ENCODE measurements at places on chromosomes 7 and 10. TPM values are rescaled to one million over a fixed set of nuclear protein-coding genes. Genes with fewer than 3 reads are reported as not detected.

Gene FOXI2
- polyA plus RNA-seq: 1.2 TPM

Gene TCAF2
- polyA plus RNA-seq: 3.3 TPM

Gene CALML3
- polyA plus RNA-seq: not detected

Gene PLEKHS1
- 0.38 TPM for polyA plus RNA-seq

Gene NDUFA5
- polyA plus RNA-seq: 228 TPM

Gene UNCX
- polyA plus RNA-seq: 8.5 TPM

Gene NEURL1
- polyA plus RNA-seq: 1.6 TPM

Gene IFIT1
- polyA plus RNA-seq: 14.4 TPM

Gene PDAP1
- 137 TPM for polyA plus RNA-seq

Gene VWC2
- 1.1 TPM for polyA plus RNA-seq

Gene TASOR2
- polyA plus RNA-seq: 48.7 TPM

Gene CLCN1
- polyA plus RNA-seq: 0.35 TPM

DNA sequence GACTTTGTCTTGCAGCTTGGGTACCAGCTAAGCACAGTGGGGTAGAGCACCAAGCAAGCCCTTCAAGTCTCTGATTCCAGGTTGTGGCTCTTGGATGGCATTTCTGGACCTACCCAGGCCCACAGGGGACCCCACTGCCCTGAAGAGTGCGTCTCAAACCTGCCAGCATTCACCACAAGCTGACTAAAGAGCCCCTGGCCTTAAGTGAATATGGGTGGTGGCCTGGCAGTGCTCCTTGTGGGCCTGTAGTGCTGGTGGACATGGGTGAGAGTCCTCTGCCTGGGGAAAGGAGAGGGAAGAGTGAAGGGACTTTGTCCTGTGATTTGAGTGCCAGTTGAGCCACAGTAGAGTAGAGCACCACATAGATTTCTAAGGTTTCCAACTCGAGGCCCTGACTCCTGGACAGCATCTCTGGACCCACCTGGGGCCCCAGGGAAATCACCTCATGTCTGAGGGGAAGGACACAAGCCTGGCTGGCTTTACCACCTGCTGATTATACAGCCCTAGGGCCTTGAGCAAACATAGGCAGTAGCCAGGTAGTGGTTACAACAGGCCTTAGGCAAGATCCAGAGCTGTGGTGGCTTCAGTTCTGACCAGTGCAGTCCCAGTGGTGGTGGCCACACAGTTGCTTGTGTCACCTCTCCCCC is 23.7 kb downstream of the GSDME start:
- no peak for DNase-seq

DNA sequence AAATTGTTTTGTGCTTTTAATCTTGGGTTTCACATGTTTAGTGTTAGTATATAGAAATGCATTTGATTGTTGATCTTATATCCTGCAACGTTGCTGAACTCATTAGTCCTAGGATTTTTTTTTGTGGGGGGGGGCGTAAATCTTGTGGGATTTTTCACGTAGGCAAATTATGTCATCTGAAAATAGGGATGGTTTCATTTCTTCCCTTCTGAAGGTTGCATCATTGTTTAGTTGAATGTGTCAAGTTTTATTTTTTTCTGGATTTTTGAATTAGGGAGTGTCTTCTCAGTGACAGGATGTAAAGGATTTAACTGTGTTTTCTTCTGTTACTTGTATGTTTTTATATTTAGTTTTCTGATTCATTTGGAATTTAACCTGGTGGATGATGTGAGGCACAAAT is 26.7 kb downstream of the MKLN1 start:
- no peak for DNase-seq

DNA sequence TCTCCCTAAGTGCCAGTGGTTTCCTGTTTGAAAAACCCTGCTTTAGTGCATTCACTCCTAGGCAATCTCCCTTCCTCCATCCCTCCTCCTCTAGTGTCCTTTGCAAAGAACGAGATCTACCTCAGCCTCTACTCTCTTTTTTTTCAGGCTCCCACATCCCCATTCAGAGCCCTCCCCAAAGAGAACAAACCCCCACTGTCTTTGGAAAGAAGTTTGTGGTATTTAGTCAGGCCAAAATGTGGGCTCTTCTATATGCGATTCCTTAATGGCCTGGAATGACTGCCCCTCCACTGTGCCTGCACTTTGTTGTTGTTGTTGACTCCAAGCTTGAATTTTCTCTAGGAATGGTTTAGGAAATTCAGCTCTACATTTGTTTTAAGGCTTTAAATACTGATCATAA is 36.3 kb downstream of the PALS2 start:
- DNase-seq: no peak

DNA sequence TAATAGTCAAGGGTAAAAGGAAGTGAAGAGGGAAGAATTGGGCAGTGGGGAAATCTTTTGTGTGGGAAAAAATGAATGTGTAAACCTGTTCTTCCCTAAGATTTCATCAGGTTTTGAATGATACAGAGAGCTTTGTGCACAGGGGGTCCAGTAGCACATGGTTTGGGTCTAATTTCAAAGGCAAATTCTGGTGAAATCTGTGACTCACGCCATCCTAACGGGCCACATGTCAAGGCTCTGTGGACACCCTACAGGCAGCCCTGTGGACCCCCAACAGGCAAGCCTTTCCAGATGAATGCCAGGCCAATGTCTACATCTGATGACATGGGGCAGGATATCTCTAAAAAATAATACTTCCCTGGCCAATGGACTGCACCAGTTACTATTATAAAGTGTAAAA is 309.8 kb downstream of the PARD3 start:
- DNase-seq: no peak

GRCh38 chr10:97822261-97822687 is 27.4 kb upstream of the GOLGA7B start:
- no peak for DNase-seq

DNA sequence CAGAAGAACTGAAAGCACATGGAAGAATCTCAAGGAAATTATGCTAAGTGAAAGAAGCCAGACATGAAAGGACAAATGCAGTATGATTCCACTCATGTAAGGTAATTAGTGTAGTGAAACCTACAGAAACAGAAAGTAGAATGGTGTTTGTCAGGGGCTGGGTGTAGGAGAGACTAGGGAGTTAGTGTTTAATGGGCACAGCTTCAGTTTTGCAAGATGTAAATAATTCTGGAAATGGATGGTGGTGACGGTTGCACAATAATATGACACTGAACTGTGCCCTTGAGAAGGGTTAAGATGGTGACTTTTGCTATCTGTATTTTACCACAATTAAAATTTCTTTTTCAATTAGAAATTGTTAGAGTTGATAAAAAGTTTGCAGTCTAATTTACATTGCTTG is 157.3 kb upstream of the ADCY1 start:
- DNase-seq: no peak

GRCh38 chr7:51850126-51850525 is 533.5 kb upstream of the COBL start:
- no peak for DNase-seq

DNA sequence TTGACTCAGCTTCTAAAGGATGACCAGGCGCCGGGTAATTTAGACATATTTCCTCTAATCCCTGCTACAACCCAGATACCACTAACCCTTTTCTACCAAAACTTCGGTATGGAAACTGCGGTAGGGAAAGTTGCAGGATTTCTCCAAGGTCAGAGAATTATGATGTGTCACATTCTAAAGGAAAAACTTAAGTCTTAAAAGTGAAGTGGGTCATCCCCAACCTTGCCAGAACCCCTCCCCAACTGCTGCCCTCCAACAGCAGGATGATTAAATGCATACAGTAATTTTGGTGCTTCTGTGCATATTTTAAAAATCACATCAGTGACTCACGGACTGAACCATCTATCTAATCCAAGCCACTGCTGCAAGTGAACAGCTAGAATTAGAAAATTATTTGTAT is 52.7 kb downstream of the GRB10 start:
- no peak for DNase-seq

DNA sequence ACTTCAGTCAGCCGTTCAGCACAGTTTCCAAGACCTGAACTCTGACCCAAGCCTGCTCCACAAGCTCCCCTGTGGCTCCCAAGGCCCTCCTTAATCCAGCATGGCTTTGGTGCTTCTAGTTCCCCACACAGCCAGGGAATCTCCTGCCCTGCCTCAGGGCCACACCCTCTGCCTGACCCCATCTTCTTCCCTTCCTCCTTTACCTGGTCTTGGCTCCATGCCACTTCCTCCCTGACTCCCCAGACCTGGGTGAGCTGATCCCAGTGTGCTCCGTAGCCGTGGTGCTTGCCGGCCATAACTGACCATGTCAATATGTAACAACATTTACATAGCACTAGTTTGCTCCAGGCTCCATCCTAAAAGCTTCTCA is 20.0 kb downstream of the TMEM273 start:
- DNase-seq: no peak

- no peak for DNase-seq
Observed at GRCh38 chr7:87083865-87084519, 24.5 kb upstream of the ELAPOR2 start.

DNA sequence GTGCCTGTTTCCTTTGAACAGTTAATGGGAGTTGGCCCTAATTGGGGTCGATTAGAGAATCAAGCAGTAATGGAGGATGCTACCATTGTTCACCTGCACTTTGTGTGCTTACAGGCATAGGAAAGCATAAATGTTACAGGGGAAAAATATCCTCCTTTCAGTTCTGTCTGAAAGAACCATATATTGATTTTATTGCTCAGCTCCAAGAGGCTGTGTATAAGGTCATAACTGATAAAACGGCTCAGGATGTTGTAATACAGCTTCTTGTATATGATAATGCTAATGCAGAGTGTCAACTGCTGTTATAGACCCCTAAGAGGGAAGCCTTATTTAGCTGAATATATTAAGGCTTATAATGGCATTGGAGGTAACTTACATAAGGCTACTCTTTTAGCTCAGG is 32.9 kb upstream of the AKR1C2 start:
- DNase-seq: no peak

GRCh38 chr7:66356277-66356721 is 151.2 kb downstream of the TPST1 start:
- DNase-seq: no peak

DNA sequence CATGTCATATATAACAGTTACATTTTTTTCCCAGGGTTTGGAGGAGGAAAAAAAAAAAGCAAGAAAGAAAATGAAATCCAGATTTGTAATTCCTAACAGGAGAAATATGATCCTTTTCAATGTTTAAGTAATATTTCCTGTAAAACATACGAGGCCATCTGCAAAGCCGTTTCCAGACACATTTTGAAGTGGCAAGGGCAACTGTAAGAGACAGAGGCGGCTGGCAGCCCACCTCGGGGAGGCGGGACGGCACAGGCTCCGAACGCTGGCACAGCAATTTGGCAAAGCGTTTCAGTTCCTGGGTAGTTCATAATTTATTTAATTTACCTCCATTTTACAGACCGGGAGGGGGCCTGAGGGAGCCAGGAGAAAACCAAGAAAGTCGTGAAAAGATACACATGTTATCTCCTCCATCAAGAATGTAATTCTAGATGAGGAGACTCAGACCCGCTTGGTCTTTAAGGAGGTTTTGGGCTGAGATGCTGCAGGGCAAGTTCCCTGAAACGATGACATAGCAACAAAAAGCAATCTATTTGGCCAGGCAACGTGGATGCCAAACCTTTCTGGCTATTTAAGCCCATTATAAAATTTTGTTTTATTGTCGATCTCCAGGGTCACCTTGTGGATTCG is 448.5 kb upstream of the MKI67 start:
- no peak for DNase-seq

DNA sequence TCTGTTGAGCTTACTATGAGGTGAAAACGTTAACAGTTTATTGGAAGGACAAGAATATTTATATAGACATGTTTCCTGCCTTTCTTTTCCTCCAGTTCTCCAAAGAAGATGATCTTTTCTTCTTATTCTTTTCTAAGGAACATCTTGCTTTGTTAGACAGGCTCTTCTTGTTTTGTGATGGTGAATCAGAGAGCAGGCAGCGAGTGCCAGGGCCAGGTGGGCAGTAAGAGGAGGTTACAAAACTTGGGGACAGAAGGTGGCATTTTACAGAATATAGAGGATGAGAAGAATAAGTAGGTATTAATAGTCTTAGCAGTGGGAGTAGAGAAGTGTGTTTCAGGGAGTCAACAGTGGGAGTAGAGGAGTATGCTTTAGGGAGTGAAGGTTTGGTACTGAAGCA is 223.6 kb downstream of the ARL4A start:
- DNase-seq: no peak

- DNase-seq: no peak
Observed at GRCh38 chr10:77377678-77378352, 259.8 kb downstream of the KCNMA1 start.

DNA sequence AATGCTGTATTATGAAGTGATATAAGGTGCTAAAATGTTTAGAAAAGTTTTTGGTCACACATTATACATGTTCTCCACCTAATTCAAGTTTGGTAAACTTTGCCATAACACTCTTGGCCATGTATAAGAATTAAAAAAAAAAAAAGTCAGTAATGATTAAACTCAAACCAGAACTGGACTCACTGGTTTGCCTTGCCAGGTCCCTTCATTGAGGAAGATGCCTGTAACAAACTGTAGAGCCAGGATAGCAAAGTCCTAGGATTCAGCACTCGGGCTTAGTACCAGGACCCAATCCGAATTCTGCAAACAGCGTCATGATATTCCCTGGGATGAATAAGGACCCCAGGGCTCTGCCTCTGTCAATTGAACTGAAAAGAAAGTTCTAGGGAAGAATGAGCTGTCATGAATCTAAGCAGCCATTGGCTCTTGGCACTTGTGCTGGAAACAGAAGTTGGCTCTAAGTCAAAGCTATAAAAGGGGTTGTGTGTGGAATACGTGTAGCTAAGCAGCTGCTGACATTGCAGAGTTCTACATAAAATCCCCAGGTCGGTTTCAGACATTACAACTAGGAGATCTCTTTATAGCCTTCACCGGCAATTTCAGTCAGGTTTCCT is 216.9 kb downstream of the C7orf25 start:
- DNase-seq: no peak

Data from left kidney (tissue), 8 donors.